AML-193 (cell line): ENCODE measurements at places on chromosomes 2 and 18.

GRCh38 chr2:76415821-76416220, 705.1 kb upstream of the GCFC2 start:
- DNase-seq, result no peak

DNA sequence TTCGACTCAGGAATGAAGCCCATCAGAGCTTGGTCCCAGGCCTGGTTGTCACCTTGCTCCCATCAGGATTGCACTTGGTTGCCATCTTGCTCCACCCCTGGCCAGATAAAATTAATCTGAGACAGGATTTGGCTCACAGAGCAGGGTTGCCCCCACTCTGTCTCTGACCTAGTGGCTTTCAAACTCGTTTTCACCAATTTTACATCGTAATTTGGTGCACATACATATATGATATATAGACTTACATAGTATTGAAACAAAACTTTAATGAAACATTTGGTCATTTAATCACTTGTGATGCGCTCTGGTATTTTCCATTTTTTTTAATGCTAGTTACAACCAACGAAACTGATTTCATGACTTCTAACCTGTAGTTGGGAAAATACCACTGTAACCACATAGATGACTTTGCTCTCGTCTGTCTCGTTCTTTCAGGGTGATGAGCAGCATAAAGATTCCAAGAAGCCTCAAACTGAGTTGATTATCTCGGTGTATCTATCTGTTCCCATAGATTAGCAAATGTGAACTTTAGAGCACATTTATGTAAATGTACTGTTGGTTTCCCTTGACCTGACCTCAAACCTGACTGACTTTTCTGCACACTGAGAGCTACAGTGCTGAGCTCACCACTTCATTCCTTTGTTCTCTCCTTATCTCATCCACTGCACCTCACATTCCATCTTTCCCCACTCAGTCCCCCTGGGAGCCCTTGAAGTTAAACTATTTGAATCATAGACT, 30.5 kb upstream of the PLB1 start:
- no peak for DNase-seq

- no peak for DNase-seq
Measured at GRCh38 chr18:60873708-60874107, 459.5 kb upstream of the CDH20 start.

- no peak for DNase-seq
Measured at GRCh38 chr18:448116-448790, 52.2 kb downstream of the COLEC12 start.

DNA sequence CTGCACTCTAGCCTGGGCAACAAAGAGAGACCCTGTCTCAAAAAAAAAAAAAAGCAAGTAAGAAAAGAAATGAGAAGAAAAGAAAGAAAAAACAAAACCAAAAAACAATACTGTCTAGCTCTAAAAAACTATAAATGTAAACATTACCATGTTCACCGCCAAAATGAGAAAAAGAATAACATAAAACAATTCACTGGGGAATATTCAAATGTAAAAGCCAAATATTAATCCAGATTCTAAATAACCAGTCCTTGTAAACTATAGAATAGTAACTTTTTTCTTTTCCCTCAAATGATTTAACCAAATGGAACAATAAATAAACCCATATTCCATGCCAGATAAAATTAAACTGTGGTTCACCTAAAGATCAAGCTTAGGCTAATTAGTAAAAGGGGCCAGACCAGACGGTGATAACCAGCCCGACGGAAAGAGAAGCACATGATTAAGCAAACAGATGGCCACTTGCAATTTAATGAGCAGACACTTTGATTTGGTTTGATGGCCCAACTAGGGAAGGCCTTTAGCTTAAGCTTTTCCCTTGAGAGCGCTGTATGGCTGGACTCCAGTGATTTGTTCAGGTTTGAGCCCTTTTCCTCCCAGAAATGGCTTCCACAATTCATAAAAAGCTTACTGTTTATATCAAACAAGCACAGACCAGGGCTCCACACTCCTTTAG, 39.4 kb upstream of the ZNF397 start:
- no peak for DNase-seq

DNA sequence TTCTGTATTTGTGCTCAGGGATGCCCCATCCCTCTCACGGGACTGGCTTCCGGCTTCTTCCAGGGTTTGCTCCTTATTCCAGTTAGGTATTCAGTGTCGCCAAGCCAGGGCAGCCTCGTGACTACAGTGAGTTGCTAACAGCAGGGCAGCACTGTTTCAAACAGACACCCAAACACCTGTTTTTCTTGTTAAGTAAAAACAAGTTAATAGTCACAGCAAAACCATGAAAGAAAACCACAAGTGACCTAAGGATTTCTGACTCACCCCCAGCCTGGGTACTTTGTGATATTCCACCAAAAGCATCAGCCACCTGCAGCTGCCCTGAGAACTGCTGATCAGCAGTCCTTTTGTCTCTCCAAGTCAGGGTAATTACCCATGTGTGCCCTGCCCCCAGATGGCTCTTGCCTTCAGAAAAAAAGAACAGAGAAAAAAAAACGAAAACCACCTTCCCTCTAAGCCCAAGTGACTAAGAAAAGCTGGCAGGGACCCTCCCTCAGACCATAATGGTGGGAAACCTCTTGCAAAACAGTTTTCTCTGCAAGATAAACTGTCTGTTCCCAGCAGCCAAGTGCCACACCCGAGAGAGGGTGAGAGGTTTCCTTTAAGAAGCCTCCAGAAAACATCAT, 178.2 kb downstream of the ANAPC1 start:
- peak; percentile 28 for DNase-seq

- DNase-seq, result no peak
Measured at GRCh38 chr2:179974761-179975160, 32.3 kb downstream of the CWC22 start.

DNA sequence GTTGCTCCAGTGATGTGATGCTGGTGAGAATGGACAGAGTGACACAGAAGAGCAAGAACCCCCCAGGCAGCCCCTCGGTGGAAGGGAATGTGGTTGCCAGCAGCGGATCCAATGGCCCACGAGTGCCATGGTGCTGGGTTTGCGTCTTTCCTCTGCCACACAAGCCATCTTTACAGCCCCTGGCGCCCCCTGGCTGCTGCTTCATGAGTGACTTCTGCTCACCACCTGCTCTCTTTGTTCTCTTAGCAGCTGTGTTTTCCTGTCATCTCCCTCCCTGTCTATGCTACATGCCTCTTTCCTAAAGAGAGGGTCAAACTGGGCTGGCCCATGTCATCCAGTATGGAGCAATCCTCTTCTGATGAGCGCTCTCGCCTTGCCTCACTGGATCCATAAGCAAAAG, 300.0 kb upstream of the SMIM21 start:
- peak; percentile 43 for DNase-seq

DNA sequence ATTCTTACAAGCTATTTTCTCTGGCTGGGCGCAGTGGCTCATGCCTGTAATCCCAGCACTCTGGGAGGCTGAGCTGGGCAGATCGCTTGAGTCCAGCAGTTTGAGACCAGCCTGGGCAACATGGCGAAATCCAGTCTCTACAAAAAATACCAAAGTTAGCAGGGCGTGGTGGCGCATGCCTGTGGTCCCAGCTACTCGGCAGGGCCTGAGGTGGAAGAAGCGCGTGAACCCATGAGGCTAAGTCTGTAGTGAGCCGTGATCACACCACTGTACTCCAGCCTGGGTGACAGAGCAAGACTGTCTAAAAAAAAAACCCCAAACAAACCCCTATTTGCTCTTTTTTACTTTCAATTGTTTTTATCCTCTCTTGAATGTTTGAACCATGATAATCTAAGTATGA, 37.0 kb downstream of the PPP4R1 start:
- DNase-seq, result no peak

GRCh38 chr2:235709124-235709813, 215.4 kb downstream of the AGAP1 start:
- DNase-seq, result no peak

- no peak for DNase-seq
Measured at GRCh38 chr2:190402986-190403603, 5.1 kb upstream of the MFSD6 start.
